BJ (cell line): ENCODE measurements at places on chromosomes 7 and 10. TPM values are rescaled to one million over a fixed set of nuclear protein-coding genes. Genes with fewer than 3 reads are reported as not detected.

DNA sequence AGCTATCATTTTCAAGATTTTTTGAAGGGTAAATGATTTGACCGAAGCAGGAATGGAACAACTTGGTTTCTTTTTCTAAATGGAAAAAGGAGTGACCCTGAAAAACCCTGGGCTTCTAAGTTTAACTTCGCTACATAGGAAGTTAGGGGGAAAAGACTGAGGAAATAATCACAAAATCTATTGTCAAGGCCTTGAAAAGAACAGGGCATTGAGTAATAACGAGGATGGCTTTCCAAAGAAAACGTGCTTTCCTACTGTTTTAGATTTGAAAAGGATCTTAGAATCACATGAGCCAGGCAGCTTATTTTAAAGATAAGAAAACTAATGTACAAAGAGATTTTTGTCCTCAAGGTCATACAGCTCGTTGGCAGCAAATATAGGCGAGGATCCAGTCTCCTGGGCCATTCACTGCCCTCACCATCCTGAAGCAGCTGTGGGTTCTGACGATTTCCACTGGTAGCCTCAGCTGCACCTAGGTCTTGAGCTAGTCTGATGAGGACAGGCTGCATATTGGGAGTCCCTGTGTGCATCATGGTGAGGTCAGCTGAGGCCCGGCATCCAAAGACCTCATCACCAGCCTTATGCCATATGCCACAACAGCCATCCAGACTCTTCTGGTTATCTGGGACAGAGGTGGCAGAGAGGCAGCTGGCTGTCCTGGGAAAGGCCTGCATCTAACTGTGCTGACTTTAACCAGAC, 384.7 kb upstream of the NRP1 start:
- no peak for DNase-seq

DNA sequence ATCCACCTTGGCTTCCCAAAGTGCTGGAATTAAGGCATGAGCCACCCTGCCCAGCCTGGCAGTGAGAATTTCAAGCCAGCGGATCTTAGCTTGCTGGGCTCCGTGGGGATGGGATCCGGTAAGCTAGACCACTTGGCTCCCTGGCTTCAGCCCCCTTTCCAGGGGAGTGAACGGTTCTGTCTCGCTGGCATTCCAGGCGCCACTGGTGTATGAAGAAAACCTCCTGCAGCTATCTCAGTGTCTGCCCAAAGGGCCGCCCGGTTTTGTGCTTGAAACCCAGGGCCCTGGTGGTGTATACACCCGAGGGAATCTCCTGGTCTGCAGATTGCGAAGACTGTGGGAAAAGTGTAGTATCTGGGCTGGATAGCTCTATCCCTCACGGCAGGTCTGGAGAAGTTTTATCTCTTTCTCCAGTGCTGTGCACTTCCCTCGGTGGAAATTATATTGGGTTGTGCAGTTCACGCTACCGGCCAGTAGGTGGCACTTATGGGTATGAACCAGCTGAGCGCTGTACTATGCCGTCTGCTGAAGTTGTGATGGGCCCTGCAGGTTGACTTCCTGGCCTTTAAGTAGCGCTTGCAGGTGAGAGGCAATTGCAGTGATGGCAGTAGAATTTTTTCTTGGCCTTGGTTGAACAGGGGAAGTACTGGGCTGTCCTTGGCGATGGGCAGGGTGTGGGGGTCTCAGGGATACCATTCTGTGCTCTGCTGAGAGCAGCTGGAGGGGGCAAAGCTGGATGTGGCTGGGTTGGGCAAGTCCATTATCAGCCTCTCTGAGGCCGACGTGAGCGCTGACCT, 138.0 kb upstream of the MTPN start:
- DNase-seq = no peak

DNA sequence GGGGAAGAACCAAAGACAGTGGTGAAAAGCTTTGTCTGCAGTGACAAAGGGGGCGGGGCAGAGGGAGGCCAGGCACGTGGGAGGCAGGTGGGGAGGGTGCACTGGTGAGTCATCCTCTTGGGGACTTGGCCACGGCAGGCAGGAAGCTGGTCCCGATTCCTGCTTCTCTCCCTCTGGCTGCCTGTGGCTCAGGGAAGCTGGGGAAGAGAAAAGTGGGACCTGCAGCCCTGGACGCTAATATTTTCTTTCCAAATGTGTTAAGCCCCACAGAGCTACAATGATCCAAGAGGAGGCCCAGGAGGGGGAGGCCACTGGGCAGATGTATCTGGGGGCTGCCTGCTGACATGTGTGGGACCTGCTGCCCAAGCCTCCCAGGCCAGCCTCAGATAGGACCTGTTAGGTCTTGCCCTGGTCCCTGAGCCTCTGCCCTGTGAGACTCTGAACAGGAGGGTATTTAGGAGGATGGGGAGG, 231.8 kb downstream of the KCNMA1 start:
- no peak for DNase-seq

- no peak for DNase-seq
Observed at GRCh38 chr7:122463631-122464030, 159.1 kb upstream of the FEZF1 start.

GRCh38 chr7:157273208-157274093, 63.4 kb upstream of the DNAJB6 start:
- no peak for DNase-seq

GRCh38 chr10:14945108-14945507, 8.8 kb downstream of the DCLRE1C start:
- DNase-seq = no peak

- no peak for DNase-seq
Observed at GRCh38 chr10:79335470-79336235, 11.6 kb upstream of the PPIF start.

- no peak for DNase-seq
Observed at GRCh38 chr7:44043902-44044301, 600 bp upstream of the DBNL start.

DNA sequence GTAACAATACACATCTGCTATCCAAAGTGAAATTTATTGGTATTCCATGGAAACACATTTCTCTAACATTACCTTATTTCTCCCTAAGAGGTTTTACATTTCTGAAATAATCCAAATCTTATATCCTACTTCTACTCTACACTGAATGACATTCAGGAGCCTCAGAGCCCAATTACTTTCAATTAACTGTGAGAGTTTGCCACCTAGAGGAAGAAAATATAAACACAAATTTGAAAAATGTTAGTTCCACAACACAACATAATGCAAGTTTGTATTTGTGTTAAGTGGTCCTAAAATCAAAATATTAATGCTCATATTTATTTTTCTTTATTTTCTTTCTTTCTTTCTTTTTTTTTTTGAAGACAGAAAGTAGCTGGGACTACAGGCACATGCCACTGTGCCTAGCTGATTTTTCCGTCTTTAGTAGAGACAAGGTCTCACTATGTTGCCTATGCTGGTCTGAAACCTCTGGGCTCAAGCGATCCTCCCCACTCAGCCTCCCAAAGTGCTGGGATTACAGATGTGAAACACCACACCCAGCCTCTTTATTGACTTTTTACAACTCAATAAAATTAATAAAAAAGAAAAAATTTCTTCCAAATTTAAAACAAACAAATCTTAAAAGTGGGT, 46.0 kb downstream of the ATAD1 start:
- DNase-seq = no peak

DNA sequence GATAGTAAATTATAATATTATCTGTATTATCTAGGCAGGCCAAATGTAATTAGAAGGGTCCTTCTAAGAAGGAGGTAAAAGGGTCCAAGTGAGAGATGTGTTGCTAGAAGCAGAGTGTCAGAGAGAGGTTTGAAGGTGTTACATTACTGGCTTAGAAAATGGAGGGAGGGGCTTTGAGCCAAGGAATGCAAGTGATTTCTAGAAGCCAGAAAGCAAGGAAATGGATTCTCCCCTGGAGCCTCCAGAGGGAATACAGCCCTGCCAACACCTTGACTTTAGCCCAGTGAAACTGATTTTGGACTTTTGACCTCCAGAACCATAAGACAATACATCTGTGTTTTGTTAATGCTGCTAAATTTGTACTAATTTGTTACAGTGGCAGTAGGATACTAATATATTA, 97.9 kb upstream of the IL6 start:
- DNase-seq = no peak

Gene OR2A5
- polyA plus RNA-seq = not detected in 2 replicates

Gene SNX8
- polyA plus RNA-seq = 36.9 and 62.1 TPM in 2 replicates

Gene COL26A1
- polyA plus RNA-seq = 0.29 and 0.48 TPM in 2 replicates

Gene FAS
- 52.3 and 83.2 TPM in 2 replicates for polyA plus RNA-seq
